Activated CD4-positive, alpha-beta T cell treated with anti-CD3 and anti-CD28 coated beads, Interleukin-2, amount 10 ng/mL, durations not matched to agents 24 days and 14 days (primary cell): ENCODE measurements at places on chromosomes 4 and X. TPM values are rescaled to one million over a fixed set of nuclear protein-coding genes. Genes with fewer than 3 reads are reported as not detected.

GRCh38 chr4:155419266-155419665 is 42.5 kb upstream of the MAP9 start:
- no peak for DNase-seq

DNA sequence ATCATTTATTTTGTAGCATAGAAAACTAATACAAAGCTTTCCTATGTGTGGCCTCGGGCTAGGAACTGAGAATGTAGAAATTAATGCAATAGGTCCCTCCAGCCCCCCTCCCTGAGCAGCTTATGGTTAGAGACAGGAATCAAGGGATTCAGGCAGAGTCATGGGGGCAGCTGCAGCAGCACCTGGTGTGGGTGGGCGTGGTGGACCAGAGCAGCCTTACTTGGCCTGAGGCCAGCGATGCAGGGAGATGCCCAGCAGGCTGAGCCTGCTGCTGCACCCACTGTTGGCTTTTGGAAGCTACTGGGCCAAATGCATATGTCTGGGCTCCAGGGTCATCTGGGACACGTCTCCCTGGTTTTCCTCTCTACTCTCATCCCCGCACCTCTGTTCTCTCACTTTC is 74.0 kb downstream of the STK32B start:
- DNase-seq: no peak

DNA sequence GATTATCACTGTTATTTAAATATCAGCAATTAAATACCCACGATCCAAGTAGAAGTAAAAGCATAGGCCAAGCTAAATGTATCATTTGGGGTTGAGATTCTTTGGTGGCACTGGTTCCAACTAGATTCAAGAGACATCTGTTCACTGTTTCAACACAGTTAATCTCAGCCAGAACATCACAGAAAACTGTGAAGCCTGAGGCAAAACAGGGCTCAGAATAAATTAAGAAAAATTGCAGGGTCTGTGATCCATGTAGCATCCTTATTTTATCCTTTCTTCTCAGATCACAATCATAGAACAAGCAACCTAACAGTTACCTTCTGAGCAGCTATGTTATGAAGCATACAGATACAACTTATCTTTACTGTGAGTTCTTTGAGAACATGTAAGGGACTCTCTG is 23.7 kb downstream of the YTHDC1 start:
- no peak for DNase-seq

DNA sequence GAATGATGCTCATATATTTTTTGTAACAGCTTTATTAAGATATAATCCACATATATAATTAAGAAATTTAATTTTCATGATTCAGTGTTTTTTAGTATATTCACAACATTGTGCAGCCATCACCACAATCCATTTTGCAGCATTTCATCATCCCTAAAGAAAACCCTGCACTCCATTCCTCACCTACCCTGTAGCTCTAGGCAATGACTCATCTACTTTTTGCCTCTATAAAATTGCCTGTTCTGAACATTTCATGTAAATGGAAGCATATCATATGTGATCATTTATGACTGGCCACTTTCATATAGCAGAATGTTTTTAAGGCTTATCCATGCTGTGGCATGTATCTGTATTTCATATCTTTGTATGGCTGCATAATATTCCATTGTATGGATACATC is 339.9 kb downstream of the MAPK10 start:
- no peak for DNase-seq

- DNase-seq: no peak
Observed at GRCh38 chr4:7384003-7384928, 50.5 kb downstream of the PSAPL1 start.

- no peak for DNase-seq
Observed at GRCh38 chrX:30181353-30181752, 34.0 kb upstream of the MAGEB2 start.

DNA sequence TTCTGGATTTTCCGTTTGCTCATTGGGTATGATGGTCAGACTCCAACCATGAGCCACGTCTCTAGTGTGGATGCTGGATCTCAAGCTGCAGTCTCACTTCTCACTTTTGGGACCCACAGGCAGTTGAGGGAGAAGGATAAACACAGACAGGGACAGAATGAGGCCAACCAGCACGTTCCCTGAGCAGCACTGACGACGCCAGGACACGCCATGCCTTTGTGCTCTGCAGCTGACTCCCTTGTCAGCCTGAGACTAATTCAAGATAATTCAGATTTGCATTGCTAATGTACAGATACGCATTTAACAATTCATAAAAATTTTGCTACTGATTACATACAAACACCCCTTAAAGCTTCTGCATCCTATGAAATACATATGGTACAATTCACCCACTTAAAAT is 106.5 kb downstream of the FAM193A start:
- no peak for DNase-seq

GRCh38 chr4:55291227-55291640 is 54.8 kb upstream of the SRD5A3 start:
- DNase-seq: no peak

DNA sequence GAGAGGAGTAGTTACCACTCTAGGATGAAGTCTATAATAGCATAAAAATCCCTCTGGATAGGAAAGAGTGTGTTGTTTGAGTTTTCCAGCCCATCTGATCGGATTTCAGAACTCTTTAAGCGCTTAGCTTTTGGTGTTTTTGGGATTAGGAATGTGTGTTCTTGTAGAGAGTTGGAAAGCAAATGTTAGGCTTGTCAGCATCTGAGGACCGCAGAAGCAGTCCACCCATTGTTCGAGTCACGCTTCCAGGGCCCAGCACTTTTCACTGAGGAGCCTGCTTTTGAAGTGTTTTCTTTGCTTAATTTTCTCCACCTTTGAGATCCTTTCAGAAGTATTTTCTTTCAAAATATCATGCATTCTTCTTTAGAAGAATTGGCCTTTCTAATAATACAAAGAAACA is 306.2 kb downstream of the TENM3 start:
- DNase-seq: no peak

- peak; percentile 61 for DNase-seq
Observed at GRCh38 chr4:129344058-129344457, 248.1 kb downstream of the C4orf33 start.

GRCh38 chr4:184415071-184415470 is 59.3 kb downstream of the IRF2 start:
- no peak for DNase-seq

GRCh38 chr4:69760455-69760854 is at the start of gene SULT1B1:
TSS of gene SULT1B1 (minus strand) at chr4:69760620. CDS start at chr4:69755217, 5,403 bp downstream.
- DNase-seq: peak; percentile 90

DNA sequence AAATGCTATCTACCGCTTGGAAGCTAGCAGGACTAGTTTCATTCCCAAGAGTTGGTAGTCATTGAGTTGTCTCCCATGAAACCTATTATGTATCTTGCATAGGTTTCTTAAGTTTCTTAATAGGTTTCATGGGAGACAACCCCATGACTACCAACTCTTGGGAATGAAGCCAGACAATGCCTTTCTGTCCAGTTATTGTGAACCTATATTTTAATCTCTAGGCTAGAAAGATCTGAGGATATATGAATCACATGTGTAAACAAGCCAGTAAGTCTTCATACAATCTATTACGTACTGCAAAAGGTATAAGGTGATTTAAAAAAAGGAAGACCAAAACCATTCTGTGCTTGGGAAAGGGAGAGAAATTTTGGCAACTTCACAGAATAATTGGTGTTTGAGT is 162.6 kb downstream of the INPP4B start:
- no peak for DNase-seq

- DNase-seq: no peak
Observed at GRCh38 chrX:11750694-11751093, 7.3 kb upstream of the MSL3 start.

- no peak for DNase-seq
Observed at GRCh38 chr4:182225257-182225852, 17.8 kb upstream of the TENM3 start.

- no peak for DNase-seq
Observed at GRCh38 chr4:11929080-11929479, 500.4 kb upstream of the HS3ST1 start.

- peak; percentile 82 for DNase-seq
Observed at GRCh38 chrX:148380650-148381561, 119.5 kb upstream of the AFF2 start.

- DNase-seq: no peak
Observed at GRCh38 chr4:64417974-64418373, 8.7 kb upstream of the TECRL start.

DNA sequence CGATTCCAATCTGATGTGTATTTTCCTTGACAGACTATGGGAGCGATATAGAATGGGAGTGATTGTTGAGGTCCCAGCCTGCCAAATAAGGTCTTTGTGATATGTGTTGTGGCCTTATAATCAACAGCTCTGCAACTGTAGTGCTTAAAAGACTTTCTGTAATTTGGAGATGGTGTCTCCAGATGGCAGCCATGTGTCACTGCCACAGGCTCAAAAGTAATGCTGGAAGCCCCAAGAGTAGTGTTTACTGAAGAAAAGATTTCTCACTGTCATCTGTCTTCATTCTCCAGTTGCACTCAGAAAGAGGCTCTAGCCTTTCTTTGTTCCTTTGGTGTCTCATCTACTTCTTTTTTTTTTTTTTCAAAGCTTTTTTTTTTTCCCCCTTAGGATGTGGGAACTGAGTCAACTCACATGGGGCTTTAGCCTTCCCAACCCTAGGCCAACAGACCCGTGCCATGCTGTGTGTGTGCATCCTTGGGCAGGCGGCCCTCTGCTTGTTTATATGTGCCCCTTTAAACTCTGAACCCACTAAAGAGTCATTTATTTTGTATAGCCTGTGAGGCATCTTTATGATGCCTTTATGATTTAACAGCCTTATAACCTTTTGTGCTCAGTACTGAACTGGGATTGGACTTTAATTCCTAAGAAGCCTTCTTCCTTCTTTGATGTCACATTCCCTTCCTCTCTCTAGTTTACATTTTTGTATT is 15.6 kb downstream of the SRPX2 start:
- DNase-seq: no peak

DNA sequence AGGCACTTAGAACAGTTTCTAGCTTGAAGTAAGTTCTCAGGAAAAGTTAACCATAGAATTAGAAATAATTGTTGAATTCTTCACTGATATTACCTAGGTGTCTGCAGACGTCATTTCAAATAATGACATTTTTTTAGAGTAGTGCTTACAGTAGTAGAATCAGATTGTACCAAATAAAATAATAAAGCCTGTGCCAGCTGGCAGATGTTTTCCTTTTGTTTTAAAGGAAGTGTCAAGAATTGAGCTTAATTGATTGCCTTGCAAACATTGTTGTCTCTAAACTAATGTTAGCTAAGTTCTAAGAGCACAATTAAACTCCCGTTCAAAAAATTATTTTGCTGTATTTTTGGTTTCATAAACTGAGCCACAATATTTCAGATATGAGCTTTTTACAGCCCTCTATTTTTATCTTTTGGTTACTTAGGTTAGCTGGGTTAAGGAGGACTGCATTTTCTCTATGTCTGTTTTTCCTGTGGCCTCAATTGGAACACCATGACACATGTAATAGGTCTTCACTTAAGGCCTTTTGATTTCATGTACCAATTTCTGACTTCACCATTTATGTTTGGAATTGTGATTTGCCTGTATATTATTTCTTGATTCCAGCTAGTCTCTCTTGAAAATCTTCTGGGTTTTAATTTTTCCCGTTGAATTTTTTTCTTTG is 64.2 kb downstream of the DCUN1D4 start:
- DNase-seq: no peak

GRCh38 chr4:155187989-155188388 is 20.4 kb upstream of the NPY2R start:
- DNase-seq: no peak

GRCh38 chrX:30612250-30612655 is 34.7 kb upstream of the TASL start:
- DNase-seq: no peak

- peak; percentile 85 for DNase-seq
Observed at GRCh38 chr4:98929341-98930267, 671 bp upstream of the EIF4E start.

DNA sequence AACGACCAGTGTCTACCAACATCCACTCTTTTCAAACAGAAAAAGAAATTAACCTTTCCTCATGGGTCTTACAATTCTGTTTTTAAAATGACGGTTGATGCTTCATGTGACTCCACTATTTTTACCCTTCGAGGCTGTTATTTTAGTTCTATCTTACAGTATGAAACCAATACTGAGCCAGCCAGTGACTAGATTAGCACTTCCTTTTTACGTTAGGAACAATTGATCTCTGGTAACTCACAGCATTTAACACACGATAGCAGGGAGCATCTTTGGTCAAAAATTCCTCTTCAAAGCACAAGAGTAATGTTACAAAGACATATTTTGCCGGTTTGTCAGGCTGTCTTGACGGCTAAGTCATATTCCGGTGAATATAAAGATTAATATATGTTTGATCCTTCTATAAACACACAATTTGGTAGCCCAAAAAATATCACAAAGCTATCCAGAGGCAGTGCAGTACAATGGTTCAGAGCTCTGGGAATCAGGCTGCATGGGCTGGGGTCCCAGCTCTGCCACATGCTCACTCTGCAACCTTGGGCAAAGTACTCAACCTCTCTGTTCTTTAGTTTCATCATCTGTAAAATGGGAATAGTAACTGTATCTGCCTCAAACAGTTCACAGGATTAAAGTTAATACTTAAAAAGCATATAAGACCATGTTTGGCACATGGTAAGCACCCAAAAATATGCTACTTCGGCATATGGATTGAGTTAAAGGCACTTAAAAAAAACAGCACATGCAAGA is 62.9 kb upstream of the TXK start:
- DNase-seq: no peak

- no peak for DNase-seq
Observed at GRCh38 chr4:37615059-37615719, 71.0 kb downstream of the RELL1 start.

DNA sequence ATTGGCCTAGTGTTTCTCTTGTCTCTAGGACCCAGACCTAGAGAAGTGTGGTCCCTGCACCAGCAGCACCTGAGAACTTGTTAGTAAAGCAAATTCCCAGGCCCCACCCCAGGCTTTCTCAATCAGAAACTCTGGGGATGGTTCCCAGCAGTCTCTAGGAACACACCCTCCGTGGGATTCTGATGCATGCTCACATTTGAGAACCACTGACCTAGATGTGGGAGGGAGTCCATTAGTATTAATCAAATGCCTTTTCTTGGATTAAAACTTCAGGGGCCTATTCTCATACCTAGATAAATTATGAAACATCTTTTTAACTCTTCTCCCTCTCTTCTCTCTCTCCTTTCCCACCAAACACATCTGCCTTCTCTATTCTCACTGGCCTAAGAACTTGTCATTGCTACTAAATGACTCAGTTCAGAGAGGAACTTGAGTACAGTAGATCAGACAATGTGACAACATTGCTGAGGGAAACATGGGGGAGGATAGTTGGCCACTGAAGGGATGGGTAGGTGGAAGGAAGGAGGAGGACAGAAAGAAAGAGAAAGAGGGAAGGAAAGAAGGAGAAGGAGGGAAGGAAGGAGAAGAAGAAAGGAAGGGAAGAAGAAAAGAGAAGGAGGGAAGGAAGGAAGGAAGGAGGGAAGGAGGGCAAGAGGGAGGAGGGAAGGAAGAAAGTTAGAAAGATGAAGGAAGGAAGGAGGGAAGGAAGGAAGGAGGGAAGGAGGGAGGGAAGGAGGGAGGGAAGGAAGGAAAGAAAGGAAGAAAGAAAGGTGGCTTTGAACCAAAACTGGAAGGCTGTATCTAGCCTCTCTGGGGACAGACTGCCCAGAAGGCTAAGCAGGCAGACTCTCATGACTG is 132.7 kb upstream of the MAP3K15 start:
- DNase-seq: no peak

MAGEC2 gene
- total RNA-seq: not detected in 2 replicates

SRPX gene
- not detected in 2 replicates for total RNA-seq

BEND2 gene
- not detected in 2 replicates for total RNA-seq

FRAS1 gene
- not detected in 2 replicates for total RNA-seq

SH2D1A gene
- total RNA-seq: 51.7 and 53.9 TPM in 2 replicates
